HFFc6 (cell line): ENCODE measurements at places on chromosomes 2 and 18. TPM values are rescaled to one million over a fixed set of nuclear protein-coding genes. Genes with fewer than 3 reads are reported as not detected.

GALNT13 gene
- total RNA-seq, result not detected in 3 replicates

- no peaks in the 10 kb centered on the region for H3K36me3 ChIP-seq
- peak; percentile 20 for DNase-seq
- peak overlapping the region; percentile 83 for H3K4me3 ChIP-seq
- H3K27me3 ChIP-seq, result no peaks in the 10 kb centered on the region
Measured at GRCh38 chr2:9087121-9087681, 83.7 kb upstream of the MBOAT2 start.

DNA sequence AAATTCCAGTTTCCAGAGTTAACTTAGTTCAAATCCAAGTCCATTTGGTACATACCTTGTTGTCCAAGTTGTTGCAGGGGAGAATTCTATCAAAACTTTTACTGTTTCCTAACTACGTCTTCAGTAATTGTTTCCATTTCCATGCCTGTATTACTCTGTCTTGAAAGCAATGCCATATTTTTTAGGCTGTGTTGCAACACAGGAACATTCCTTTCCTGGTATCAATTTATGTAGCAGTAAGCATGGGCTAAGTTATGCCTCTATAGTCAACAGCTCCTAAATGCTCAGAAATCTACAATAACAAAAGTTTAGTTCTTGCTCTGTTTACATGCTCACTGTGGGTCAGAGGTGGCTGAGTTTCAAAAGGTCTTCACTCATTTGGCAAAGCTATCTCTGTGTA lies 1943.8 kb upstream of the PIK3C3 start:
- H3K27ac ChIP-seq, result no peak overlapping the region
- H3K4me1 ChIP-seq, result no peaks in the 10 kb centered on the region; the same call in 1 of the 2 replicates
- no peak for DNase-seq

CRYBA2 gene
- not detected in 3 replicates for total RNA-seq

GRCh38 chr2:21643180-21643579 lies 519.4 kb downstream of the TDRD15 start:
- no peaks in the 10 kb centered on the region for H3K36me3 ChIP-seq
- H3K27ac ChIP-seq, result no peak overlapping the region
- no peak for DNase-seq
- H3K4me3 ChIP-seq, result no peak overlapping the region
